ENCODE measurements at places on chromosomes 12 and 14.
A peak's percentile ranks its signal among the peaks of the same experiment; 100 is the strongest.

- DNase-seq, result no peak
Observed at GRCh38 chr14:65072256-65072655, 30.1 kb downstream of the MAX start.

DNA sequence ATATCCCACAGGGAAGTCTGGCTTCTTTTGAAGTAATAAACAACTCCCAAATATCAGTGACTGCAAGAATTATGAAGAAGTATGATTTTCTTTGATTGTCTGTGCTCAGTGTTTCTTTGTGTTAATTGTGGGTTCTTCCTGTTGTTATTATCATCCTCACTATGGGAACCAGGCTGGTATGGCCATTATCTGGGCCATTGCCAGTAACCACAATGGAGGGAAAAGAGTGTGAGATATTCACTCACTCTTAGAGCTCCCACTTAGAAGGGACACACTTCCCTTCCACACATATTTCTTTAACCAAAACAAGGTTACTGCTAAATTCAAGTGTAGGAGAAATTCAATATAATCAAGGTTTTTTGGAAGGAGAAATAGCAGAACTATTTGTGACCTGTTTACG lies 503.7 kb downstream of the SLC6A15 start:
- no peak for DNase-seq

- no peak for DNase-seq
Observed at GRCh38 chr14:72539661-72540315, 354.1 kb downstream of the DPF3 start.

DNA sequence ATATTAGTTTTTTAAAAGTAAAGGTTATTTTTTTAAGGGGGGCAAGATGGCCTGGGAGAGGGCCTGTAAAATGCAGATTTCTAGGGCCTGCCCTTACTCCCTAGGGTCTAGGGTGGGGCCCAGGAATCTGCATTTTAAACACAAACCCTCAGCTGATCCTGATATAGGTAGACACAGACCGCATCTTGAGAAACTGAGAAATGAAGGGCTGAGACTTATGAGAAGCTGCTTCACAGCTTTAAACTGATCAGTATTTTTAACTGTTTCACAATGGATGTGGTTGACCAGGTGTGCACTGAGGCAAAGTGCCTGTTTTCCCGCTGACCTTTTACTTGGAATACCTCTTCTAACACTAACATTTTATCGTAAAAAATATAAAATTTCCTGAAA lies 84.0 kb downstream of the CCDC88C start:
- no peak for DNase-seq

DNA sequence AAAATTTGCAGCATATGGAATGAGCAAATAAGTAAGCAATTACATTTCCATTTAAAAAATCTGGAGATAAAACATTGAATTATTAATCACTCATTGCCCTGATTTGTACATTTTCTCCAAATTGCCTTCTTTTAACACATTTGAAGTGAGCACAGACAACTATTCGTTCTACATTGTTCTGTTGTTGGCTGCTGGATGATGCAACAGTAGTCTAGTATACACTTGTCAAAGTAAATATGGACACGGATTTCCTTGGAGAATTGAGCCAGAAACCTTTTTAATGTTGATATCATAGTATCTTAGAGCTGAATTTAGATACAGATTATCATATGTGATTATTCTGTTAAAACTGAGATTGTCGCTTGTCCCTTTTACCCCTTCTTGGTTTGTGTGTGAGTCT lies 188.2 kb downstream of the FUT8 start:
- no peak for DNase-seq

- DNase-seq, result no peak
Observed at GRCh38 chr12:119145367-119145766, 33.4 kb upstream of the HSPB8 start.

DNA sequence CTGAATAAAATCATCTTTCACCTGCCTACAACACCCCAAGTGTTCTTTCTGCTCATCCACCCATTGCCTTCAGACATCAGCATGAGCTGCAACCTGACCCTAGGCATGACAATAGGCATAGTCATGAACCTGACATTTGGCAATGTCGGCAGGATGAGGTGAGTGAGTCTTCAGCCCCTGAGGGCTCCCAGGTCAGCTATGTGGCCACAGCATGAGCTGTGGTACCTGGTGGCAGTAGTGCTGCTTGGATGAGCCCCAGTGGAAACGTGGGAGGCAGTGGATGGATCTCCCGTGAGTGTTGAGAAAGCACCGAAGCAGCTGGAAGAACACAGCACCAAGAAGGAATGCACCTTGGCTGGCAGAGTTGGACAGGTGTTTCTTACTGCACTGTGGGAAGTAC lies 334.8 kb upstream of the FAR2 start:
- no peak for DNase-seq

GRCh38 chr12:112907415-112908157 lies 824 bp downstream of the OAS1 start:
- no peak for DNase-seq

DNA sequence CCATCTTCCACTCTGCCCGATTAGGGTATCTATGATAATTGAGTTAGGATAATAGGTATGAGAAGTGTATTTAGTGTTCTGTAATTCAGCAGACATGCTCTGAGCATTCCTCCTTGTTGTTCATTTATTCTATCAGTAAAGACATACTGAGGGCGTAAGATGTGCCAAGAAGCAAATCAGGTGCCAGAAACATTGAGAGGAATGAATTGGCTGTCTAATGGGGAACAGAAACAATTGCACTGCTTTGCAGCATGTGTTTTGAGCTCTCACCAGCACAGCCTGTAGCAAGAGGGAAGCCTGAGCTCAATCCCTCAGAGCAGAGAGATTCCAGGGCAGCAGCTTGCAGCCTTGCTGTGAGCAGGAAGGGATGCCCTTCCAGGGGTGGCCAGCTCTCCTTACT lies 589.3 kb downstream of the BCL11B start:
- DNase-seq, result no peak

- no peak for DNase-seq
Observed at GRCh38 chr12:46677749-46678148, 148.0 kb downstream of the SLC38A4 start.

DNA sequence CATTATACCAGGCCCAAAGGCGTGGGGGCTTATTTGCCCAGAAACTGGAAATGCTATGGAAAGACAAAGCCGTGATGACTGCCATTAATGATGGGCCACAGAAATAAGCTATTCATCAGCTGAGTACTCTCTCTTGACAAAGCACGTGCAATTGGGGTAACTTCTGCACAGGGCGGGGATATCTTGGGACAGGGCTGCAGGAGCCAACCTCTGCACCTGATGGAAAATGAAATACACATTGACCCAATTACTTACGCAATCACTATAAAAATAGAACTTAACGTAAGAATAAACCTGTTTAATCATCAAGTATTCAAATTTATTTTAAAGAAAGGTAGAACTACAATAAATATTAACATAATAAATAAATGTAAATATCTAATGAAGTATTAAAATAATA lies 180.1 kb upstream of the NTF3 start:
- DNase-seq, result no peak

DNA sequence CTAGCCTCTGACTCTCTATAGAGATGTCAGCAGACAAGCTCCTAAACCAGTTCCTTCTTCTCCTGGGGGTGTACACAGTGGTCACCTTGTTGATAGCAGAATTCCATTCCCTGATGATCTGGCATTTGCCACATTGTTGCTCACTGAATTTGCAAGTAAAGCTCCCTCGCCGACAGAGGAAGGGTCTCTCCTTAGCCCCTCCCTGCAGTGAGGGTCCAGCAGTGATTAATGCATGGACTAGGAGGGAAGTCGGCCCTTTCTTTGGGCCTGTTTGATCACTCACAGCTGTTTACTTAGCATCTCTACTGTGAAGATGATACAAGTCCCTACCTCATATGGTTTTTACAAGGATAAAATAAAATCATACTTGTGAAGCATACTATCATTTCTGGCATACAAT lies 23.3 kb upstream of the APPL2 start:
- DNase-seq, result no peak

GRCh38 chr14:68584786-68585185 lies 208.1 kb downstream of the ZFP36L1 start:
- no peak for DNase-seq

GRCh38 chr14:75223664-75224154 lies 47.3 kb upstream of the TMED10 start:
- peak; percentile 30 for DNase-seq

GRCh38 chr12:18141048-18141982 lies 51.3 kb upstream of the RERGL start:
- DNase-seq, result no peak

DNA sequence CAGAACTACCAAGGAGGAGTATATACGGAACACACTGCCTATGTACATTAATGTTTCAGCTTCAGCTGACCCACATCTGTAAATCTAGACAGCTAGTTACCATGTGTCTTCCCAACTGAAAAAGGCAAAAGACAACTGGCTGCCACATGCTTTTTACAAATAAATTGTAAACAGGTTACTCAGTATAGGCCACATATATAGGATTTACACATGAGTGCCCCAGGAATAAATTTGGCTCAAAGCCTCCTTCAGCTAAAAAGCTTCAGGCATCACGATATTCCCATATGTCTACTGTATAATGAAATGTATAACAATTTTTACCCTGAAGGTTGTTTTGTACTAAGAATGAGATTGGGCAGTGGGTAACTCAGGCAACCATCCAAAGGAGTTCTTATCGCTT lies 175.9 kb upstream of the BMP4 start:
- DNase-seq, result no peak

- DNase-seq, result no peak
Observed at GRCh38 chr14:70789361-70789760, 20.0 kb downstream of the MAP3K9 start.

GRCh38 chr12:108640802-108641445 lies 7.2 kb upstream of the SELPLG start:
- DNase-seq, result peak; percentile 54

- no peak for DNase-seq
Observed at GRCh38 chr12:42686514-42687172, 97.1 kb upstream of the PRICKLE1 start.

- DNase-seq, result no peak
Observed at GRCh38 chr14:61178226-61179060, 102.7 kb downstream of the TMEM30B start.

DNA sequence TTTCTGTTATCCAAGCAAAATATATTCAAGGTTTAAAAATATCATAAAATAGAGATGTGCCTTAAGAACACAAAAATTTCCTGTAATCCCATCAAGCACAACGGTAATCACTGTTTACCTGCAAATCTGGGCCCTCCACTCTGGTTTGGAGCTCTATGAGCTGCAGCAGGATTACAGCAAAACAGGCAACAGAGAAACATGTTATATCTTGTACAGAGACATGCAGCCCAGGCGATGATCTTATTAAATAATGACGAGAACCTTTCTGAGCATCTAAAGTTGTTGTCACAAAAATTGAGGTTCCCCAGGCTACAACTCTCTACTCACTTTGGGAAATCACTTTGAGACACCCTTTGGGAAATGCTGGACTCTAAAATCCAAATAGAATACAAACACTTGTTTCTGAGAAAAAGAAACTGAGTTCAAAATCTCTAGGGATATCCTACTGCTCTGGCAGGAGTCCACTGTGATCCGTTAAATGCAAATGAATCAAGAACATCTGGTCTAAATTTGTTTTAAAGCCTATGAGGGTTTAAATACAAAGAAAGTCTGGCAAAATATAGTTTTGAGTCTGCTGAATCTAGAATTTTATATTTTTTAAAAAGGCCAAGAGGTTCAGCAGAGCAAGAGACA lies 36.3 kb downstream of the STON2 start:
- DNase-seq, result no peak

DNA sequence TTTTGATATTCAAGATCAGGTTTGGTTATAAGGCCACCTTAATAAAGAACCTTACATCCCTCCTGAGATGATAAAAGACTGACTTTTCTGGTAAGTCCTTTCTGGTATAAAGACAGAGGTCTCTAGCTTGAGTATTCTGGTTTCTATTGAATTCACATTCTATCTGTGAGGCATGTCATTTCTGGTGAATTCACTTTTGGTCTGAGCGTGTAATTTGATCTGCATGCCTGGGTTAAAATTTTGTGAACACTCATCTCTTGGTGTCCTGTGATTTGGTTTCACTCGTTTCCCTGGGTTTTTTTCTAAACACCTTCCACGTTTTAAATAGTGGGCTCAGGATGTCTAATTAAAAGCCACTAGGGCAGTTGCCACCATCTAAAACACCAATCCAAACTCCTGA lies 12.2 kb downstream of the EIF5 start:
- DNase-seq, result no peak

GRCh38 chr14:100651999-100652508 lies 64.8 kb upstream of the BEGAIN start:
- no peak for DNase-seq

- DNase-seq, result no peak
Observed at GRCh38 chr12:108459149-108459548, 55.9 kb upstream of the FICD start.

GRCh38 chr14:69612014-69612782 lies 802 bp downstream of the SUSD6 start:
- DNase-seq, result peak; percentile 38

- DNase-seq, result no peak
Observed at GRCh38 chr14:25658988-25659387, 609.0 kb upstream of the STXBP6 start.

- DNase-seq, result no peak
Observed at GRCh38 chr12:49352351-49352750, 5.7 kb downstream of the DNAJC22 start.

DNA sequence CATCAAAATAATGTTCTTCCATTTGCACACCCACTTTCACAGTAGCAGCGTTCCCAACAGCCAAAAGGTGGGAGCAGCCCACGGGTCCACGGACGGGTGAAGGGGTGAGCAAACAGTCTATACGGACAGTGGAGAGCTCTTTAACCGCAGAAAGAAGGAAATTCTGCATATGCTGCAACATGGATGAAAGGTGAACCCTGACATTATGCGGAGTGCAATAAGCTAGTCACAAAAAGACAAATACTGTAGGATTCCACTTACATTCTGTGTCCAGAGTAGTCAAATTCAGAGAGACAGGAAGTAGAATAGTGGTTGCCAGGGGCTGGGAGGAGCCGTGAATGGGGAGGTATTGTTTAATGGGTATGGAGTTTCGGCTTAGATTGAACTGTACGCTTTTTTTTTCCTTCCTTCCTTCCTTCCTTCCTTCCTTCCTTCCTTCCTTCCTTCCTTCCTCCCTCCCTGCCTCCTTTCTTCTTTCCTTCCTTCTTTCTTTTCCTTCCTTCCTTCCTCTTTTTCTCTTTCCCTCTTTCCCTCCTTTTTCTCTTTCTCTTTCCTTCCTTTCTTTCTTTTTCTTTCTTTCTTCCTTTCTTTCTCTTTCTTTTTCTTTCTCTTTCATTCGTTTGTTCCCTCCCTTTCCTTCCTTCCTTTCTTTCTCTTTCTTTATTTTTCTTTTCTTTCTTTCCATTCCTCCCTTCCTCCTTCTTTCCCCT lies 15.8 kb upstream of the ANKRD9 start:
- no peak for DNase-seq
